ENCODE measurements at places on chromosomes 7 and 10.

DNA sequence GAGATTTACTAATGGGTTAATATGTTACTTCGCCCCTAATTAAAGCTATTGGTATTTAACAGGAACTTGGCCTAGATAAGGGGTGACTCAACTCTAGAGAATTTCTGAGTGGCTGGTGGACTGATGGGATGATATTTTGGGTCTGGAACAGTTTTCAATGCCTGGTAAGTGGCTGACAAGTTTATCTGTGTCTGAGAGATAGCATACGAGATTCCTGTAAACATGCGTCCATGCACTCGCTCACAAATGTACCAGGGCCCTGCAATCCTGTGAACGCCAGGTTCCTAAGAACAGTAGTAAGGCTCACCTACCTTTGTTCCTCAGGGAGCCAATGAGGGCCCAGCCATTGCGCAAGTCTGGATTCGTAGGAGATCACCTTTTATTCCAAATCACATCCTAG lies 683.8 kb upstream of the ANKRD30A start:
- DNase-seq = no peak

DNA sequence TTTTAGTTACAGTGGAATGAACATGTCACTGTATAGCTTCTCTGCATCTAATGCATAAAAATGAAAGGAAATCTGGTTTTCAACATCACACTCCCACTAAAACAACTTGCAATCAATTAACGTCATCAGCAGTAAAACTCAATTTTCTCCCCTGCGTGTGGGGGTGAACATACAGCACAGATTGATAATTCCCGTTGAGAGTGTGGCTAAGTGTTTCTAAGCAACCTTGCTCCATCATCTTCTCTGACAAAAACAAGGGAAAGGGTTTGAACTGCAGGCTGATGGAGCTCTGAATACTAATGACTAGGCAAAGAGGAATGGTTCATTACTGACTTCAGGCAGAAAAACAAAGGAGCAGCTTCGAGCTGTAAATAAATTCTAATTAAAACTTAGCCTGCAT lies 238.3 kb downstream of the PARD3 start:
- DNase-seq = no peak

DNA sequence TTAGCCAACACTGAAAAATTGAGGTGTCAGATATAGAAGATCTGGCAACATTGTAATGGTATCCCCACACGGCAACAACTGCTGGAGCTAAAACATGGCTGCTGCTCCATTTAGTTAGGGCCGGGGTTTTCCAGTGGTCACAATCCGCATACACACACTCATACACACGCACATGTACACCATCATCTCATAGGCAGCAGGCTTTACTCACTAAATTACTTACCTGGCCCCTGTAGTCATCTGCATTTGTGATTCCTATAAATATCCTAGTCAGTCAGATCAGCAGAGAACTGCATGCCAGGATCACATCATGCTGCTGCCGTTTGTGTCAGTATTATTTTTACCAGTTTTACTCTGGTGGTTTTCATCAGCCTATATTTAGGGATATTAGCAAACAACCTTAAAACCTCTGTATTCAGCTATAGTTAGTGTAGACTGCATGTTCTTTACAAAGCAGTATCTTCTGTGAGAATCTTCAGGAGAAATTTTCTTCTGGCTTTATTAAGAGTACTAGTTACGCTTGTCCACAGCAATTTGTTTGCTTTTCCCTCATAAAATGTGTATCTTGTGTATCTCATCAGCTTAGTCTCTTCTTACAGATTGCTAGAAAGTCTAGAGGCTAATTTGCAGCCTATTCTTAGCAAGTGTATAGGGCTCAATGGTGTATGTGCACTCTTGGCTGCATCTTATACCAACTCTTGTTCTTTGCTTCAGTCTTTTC lies 38.3 kb upstream of the PTPN12 start:
- DNase-seq = no peak

GRCh38 chr10:99681553-99681952 lies 22.2 kb downstream of the ENTPD7 start:
- DNase-seq = no peak

GRCh38 chr7:6624246-6624611 lies 8.8 kb downstream of the ZNF853 start:
- no peak for DNase-seq

DNA sequence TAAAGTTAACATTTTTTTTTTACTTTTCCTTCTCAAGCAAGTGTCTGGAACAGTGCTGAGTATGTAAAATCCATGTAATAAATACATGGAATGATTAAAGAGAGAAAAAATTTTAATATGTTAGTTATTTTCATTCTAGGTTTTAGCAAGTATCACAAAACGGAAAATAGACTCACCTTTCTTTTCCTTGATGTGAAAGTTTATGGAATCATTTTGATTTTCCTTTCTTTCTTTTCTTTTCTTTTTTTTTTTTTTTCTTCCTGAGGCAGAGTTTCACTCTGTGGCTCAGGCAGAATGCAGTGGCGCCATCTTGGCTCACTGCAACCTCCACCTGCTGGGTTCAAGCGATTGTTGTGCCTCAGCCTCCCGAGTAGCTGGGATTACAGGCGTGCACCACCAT lies 28.1 kb downstream of the SMNDC1 start:
- no peak for DNase-seq

DNA sequence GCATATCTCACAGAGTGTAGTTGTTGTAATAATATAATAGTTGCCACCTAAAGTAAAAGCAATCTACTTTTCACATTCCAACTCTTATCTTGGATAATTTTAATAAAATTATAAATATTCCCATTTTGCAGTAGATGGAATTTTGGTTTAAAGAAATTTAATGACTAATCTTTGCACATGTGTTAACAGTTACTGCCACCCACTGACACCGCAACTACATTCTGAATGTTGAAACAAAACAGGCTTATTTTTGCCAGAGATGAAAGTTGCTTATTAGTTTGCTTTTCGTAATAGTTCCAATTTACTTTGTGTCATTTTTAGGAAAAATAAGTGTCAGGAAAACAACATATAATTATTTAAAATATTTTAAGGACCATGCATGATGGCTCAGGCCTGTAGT lies 557.5 kb upstream of the PCDH15 start:
- DNase-seq = no peak
